ENCODE measurements at places on chromosomes 13 and 19. TPM values are rescaled to one million over a fixed set of nuclear protein-coding genes. Genes with fewer than 3 reads are reported as not detected.

ZNF285 gene
- total RNA-seq: 2.8 TPM

VSIG10L gene
- total RNA-seq: 201 TPM

ICAM4 gene
- total RNA-seq: not detected

CBY2 gene
- total RNA-seq: not detected

LILRA1 gene
- 0.38 TPM for total RNA-seq

ZNF714 gene
- 5.9 TPM for total RNA-seq

GPR12 gene
- total RNA-seq: not detected

KIR3DL1 gene
- not detected for total RNA-seq

PHLDB3 gene
- total RNA-seq: 45.3 TPM

MCEMP1 gene
- 0.97 TPM for total RNA-seq

C1QTNF9 gene
- not detected for total RNA-seq

SLC25A42 gene
- total RNA-seq: 1.7 TPM

BCAM gene
- 24.8 TPM for total RNA-seq

TNNI3 gene
- total RNA-seq: not detected

SLC6A16 gene
- total RNA-seq: 0.13 TPM

CEACAM16 gene
- total RNA-seq: not detected

SIGLEC8 gene
- 0.31 TPM for total RNA-seq

LYPD3 gene
- total RNA-seq: 823 TPM

RNF17 gene
- not detected for total RNA-seq

CALR3 gene
- not detected for total RNA-seq

GPR183 gene
- 5.2 TPM for total RNA-seq

ZNF541 gene
- total RNA-seq: 0.04 TPM

CLC gene
- not detected for total RNA-seq

KLF2 gene
- total RNA-seq: 4.2 TPM

VRK3 gene
- total RNA-seq: 26.1 TPM

IGSF23 gene
- total RNA-seq: not detected

ELSPBP1 gene
- not detected for total RNA-seq

LIPE gene
- 7.4 TPM for total RNA-seq

GPALPP1 gene
- total RNA-seq: 10.5 TPM

SCAF1 gene
- 11.0 TPM for total RNA-seq

GIPR gene
- total RNA-seq: 0.76 TPM

All from esophagus squamous epithelium (tissue), 5 donors.